ENCODE measurements at places on chromosomes 2 and 18.
A peak's percentile ranks its signal among the peaks of the same experiment; 100 is the strongest.

DNA sequence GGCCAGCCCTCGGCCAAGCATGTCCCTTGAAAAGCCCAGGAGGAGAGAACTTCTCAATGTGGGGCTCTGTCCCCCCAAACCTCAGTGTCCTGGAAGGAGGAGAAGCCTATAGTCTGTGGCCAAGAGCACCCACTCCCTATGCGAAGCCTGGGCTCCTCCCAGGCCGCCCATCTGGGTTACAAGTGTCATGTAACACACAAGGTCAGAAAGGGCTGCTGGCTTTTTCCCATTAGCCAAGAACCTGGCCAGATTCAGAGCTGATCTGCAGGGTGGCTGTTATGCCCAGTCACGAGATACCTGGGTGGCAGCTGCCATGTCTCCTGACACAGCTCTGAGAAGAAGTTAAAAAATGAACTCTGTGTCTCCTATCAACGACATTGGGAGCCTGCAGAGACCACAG lies 170.7 kb downstream of the TNS1 start:
- DNase-seq = no peak

DNA sequence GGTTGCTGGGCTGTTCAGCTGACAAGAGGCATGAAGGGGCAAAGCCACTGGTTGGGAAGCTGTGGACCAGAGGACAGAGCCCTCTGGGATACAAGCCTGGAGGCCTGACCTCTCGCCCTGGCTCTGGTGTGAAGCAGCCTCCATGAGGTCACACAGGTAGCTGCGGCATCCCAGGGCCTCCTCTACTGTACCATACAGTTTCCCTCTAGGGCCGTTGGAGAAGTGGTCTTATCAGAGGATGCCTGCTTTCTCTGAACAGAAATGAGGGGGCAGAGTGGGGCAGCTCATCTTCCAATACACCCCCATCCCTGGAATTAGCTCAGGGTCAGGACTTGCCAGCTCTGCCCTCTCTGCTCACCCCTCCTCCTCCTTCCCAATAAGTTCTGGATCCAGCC lies 135.1 kb upstream of the SMAD2 start:
- DNase-seq = no peak

- DNase-seq = no peak
These were observed 1.9 kb upstream of the UXS1 start for GRCh38 chr2:106195981-106196380.

DNA sequence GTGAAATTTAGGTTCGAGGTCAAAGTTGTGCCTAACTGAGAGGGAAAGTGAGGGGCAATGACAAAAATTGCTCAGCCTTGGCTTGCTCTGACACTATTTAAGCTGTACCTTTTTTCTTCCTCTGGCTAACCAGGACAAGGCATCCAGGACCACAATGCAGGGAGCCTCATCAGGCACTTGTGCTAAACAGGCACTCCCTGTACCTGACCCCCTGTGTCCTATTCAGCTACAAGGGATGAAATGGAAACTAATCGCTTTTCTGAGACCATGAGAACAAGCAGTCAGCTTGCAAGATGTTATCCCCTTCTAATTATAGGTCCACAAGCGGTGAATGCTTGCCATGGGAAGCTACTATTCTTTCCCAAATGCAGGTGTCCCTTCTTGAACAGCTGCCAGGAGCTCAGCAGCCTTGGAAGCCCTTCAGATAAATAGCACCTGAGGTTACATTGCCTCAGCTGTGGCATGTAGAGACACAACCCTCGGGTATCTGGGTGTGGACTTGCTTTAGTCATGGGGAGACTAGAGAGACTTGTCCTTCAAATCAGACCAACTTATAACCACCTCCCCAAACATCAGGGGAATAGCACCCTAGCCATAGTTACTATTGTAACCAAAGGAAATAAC lies 19.1 kb upstream of the ITGA6 start:
- DNase-seq = no peak

DNA sequence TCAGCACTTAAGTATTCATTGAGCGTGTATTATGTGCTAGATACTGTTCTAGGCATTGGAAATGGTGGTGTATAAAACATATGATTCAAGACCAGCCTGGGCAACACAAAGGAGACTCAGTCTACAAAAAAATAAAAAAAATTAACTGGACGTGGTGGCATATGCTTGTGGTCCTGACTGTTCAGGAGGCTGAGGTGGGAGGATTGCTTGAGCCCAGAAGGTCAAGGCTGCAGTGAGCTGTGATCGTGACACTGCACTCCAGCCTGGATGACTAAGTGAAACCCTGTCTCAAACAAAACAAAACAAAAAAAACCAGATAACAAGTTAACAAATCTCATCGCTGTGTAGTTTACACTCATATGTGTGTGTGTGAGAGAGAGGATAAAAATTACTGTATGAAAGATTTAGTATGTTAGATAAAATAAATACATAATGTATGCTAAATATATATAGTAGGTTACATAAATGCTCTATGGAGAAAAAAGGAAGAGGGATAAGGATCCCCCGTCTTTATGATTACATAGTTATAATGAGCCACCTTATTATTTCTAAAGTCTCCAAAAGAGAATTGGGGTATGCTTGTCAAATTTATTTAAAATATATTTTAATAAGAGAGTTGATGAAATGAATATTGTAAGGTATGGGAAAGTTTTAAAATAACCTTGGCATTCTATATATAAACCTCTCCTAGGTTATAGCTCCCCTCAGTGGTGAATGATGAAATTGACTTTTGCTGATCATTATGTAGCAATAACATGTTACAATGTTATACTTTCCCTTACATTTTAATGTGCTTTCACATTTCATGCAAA lies 69.2 kb downstream of the EHBP1 start:
- DNase-seq = no peak

DNA sequence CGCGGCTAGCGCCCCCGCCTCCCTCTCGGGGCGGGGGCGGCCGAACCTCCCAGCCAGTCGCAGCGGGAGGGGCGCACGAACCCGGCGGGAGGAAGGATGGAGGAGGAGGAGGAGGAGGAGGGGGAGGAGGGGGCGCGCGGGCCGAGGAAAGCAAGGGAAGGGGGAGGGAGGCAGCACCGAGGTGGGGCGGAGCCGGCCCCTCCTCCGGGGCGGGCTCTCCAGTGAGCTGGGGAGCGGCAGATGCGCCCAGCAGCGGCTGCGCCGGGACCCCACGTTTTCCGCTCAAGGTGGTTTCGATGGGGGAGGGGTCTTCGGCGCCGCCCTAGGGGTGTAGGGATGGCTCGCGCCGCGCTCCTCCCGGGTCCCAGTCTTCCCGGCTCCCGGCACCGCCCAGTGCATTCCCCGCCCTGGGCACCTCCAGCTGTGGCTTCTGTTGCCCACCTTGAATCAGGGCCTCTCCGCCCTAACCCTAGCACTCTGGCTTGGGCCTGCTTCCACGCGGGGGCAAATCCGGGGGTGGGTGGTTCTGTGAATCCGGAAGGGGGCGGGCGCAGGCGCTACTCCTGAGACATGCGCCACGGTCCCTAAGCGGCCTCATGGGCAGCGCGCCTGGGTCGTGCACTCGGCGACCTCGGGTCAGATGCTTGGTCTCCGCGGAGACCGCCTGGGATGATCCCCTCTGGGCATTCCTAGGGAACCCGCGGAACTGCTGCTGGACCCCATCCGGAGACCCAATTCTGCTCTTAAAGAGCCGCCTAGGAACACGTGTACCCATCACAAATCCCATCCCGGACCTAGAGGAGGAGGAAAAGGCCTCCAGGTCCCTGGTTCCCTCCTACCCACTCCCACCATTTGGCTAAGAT lies at the start of gene FBXO41:
FBXO41 (minus strand) TSS at position 183 of the 863 bp plus-strand sequence. CDS start 14,848 bp downstream, outside the sequence.
- peak; percentile 31 for DNase-seq

- no peak for DNase-seq
These were observed 864.3 kb upstream of the SOX11 start for GRCh38 chr2:4827836-4828235.

- peak; percentile 2 for DNase-seq
These were observed 95.3 kb downstream of the DCC start for GRCh38 chr18:52435301-52435700.

- no peak for DNase-seq
These were observed 147.8 kb upstream of the ZNF236 start for GRCh38 chr18:76674596-76674995.

GRCh38 chr18:61738488-61738887 lies 154.3 kb downstream of the RNF152 start:
- DNase-seq = no peak

GRCh38 chr18:35835366-35835765 lies 137.1 kb upstream of the RMP24 start:
- no peak for DNase-seq

DNA sequence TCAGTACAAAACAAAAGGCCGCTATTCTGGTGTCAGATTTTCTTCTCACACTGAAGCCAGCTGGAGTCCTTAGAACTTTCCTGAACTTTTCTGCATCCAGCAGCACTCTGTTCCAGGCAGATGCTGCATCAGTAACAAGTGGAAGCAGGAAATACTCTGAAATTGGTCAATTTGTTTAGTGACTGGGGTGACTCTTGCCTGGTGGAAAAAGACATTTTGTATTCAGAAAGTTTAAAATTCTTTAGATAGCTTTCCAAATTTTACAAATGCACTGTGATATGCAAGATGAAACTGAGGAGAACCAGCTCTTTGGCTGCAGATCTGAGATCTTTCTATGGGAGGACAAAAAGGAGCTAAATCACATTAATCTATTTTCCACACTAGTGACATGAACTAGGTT lies 385.7 kb downstream of the NRXN1 start:
- no peak for DNase-seq

DNA sequence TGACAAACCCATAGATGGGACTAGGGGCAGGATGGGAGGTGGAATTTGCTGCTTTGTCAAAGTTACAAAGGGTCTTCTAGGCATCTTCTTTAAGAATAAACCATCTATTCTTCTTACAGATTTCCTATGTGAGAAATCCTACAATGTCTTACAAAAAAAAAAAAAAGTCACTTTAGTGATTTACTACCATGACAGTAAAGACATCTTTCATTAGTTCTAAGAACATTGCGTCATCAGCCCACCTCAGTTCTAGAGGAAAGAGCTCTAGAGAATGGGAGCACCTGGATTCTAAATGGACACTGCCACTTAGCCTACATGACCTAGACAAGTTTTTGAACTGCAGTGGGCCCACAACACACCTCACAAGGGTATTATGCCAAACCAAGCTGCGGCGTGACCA lies 172.0 kb downstream of the MYO5B start:
- no peak for DNase-seq

DNA sequence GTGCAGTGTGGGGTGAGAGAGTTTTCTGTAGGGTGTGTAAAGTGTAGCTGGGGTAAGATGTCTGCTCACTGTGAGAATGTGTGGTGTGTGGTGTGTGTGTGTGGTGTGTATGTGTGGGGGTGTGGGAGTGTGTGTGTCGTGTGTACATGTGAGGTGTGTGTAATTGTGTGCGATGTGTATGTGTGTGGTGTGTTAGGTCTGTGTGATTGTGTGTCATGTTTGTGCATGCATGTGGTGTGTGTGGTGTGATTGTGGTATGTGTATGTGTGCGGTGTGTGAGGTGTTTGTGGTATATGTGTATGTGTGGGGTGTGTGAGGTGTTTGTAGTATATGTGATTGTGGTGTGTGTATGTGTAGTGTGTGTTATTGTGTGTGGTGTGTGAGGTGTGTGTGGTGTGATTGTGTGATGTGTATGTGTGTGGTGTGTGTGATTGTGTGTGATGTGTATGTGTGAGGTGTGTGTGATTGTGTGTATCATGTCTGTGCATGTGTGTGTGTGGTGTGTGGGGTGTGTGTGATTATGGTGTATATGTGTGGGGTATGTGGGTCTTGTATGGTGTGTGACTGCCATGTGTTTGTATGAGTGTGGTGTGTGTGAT lies 241.7 kb upstream of the HDAC4 start:
- no peak for DNase-seq

DNA sequence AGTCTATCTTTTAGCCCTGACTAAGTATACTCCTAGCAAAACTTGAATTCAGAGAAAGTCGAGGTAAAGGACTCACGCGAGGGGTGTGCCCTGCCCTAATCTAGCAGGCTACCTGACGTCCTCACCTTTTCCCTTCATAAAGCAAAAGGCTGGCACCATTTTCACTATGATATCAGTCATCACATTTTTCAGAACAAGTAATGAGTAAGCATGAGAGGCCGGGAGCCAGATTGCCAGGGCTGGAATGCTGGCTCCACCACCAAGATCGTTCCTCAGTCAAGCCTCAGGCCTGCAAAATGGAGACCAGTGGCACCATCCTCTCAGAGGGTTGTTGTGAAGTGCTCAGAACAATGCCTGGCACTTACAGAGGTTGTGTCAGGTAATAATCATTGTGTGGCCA lies 18.7 kb upstream of the NCKAP5 start:
- no peak for DNase-seq

- no peak for DNase-seq
These were observed 94.1 kb downstream of the GBX2 start for GRCh38 chr2:236073867-236074655.

DNA sequence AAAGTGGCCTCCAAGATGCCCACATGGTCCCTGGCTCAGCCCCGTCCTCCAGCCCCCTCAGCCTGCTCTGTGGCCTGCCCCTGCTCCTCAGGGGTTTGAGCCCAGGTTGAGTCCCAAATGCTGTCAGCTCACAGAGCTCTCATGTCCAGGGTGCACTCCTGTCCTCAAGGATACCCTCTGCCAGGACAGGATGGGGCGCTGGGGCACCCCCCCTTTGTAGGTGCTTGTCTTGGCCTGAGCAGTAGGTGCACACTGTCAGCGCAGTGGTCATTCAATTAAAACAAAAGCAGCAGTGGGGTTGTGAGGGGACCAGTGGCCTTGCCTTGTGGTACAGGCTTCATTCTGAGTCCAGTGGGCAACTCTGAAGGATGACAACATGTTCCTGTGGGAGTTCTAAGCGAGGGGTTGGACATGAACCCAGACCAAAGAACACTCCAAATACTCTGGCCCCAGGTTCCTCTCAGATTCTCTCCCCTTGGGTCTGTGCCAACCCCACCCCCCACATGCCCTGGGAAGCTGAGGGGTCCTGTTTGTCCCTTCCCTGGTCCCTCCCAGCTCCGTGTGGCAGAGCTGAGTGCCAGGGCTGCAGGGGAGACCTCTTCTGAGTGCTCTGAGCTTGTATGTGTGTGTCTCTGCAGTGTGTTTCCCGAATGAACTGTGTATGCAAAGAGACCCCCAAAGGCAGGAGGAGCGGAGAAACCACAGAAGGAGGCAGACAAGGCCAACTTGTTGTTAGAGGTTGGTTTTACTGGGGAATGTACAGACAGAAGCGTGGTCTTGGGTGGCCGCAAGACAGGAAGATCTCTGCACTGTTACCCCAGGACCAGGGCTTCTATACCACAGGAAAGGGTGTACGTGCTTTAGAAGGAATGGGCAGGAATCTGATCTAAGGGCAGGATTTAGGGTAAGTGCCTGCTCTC lies 155.6 kb upstream of the HS6ST1 start:
- no peak for DNase-seq

GRCh38 chr2:36371928-36372391 lies 16.4 kb downstream of the CRIM1 start:
- DNase-seq = peak; percentile 65

GRCh38 chr2:80001701-80002101 lies 302.9 kb downstream of the LRRTM1 start:
- no peak for DNase-seq

- DNase-seq = no peak
These were observed 71.9 kb downstream of the ALPK2 start for GRCh38 chr18:58557008-58557435.

- no peak for DNase-seq
These were observed 1221.6 kb upstream of the NRXN1 start for GRCh38 chr2:52253416-52253980.

Measured in ELF-1 (cell line).